ENCODE measurements at places on chromosomes 4 and X. TPM values are rescaled to one million over a fixed set of nuclear protein-coding genes. Genes with fewer than 3 reads are reported as not detected.

FRMPD4 gene
- 2.4 TPM for total RNA-seq

EGFL6 gene
- total RNA-seq = 1.00 TPM

AVPR2 gene
- total RNA-seq = not detected

KCNIP4 gene
- not detected for total RNA-seq

MUC7 gene
- not detected for total RNA-seq

SLC6A14 gene
- under 0.01 TPM for total RNA-seq

PCDH10 gene
- total RNA-seq = 1.8 TPM

PITX2 gene
- 11.0 TPM for total RNA-seq

TMSB15A gene
- 0.85 TPM for total RNA-seq

MAGIX gene
- total RNA-seq = 1.4 TPM

SNCA gene
- 43.2 TPM for total RNA-seq

UGT8 gene
- not detected for total RNA-seq

C4orf46 gene
- 5.5 TPM for total RNA-seq

TEX13C gene
- total RNA-seq = not detected
